Omental fat pad (tissue), 4 donors: ENCODE measurements at places on chromosomes 5 and 9. TPM values are rescaled to one million over a fixed set of nuclear protein-coding genes. Genes with fewer than 3 reads are reported as not detected.

GRCh38 chr5:176784218-176785165 lies 25.9 kb upstream of the UNC5A start:
- no peak for DNase-seq

DNA sequence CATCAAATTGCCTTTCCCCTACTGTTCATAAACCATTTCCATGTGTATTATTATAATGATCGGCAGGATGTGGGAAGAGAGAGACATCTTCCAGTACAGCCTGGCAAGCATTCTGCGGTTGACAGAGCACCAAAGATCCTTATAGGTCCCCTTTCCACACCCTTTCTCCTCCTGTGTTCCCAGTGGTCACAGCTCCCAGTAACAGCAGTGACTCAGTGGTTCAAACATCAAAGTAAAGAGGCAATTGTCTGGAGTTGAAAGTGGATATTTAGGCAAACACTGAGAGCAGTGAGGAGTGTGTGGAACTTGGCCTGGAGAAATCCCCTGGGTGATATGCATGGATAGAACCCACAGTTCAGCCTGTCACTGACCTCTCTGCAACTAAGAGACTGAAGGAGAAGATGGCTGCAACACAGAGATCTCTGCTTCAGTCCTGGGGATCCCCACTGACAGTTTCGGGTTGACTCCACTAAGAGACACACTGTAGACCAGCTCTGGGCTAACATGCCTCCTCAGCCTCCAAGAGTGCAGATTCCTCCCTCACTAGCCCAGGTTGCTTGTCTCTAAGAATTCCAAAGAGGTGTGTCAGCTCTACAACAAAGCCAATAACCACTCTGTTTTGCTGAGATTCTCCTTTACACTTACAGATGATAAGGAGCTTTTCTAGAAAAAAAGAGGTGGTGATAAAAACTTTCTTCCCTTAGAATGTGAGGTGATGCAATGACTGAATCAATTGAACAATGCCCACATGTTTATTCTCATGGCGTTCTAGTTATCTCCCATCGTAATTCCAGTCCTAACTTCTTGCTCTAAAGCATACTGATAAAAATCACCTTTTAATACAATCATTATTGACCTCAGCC lies 94.4 kb upstream of the IL6ST start:
- DNase-seq = no peak

- DNase-seq = no peak
These were observed 6.9 kb upstream of the MEIKIN start for GRCh38 chr5:131952301-131952857.

DNA sequence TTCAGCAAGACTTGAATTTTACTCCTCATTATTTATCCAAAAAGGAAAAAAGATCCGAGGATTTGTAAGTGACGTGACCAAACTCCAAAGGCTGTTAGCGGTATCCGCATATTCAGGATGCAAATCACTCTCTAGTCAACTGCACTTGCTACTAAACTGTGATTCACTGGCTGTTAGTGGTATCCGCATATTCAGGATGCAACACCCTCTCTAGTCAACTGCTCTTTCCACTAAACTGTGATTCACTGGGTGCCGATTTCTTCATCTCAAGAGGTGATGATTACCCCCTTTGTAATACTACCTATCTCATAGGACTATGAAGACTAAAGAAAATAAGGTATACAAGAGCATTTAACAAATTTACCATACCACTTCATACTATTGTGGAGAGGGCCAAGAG lies 5.7 kb downstream of the MAPKAP1 start:
- DNase-seq = no peak

DNA sequence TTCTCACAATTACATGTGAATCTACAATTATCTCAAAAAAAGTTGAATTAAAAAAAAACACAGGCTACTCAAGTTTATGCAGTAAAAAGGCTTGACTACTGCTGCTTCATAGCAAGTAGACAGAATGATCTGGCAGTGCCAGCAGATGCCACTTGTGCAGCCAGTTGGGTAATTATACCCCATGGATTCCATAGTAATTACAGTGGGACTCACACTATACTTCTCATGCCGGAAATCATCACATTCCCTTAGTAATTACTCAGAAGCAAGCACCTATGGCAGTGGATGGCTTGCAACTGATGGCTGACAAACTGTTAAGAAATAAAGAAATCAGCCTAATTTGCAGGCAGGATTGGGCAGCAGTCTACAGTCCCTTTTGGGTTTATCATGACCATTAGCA lies 463.2 kb upstream of the KLF4 start:
- no peak for DNase-seq

DNA sequence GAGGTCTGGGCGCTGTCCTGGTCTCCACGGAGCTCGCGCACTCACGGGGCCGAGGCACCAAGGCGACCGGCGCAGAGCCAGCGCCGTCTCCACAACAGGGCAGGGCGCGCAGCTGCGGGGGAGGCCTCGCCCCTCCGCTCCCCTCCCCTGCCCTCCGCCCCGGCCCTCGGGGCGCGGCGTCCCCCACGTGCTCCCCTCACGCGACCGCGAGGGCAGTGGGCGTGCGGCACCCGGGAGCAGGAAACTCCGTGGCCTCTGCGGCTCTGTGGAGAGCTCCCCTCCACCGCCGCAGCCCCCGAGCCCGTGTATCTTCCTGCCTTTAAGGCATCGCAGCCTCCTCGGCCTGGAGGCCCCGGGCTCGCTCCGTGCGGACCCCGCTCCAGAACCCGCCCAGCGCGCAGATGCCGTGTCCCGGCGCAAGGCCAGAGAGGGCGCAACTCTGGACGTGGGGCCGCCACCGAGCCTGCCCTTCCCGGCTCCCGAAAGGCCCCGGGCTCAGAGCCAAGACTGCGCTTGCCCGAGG lies 708 bp upstream of the TUBB4B start:
- peak; percentile 32 for DNase-seq

- no peak for DNase-seq
These were observed 204.1 kb downstream of the MEF2C start for GRCh38 chr5:88678770-88679381.

- no peak for DNase-seq
These were observed 5.5 kb downstream of the B4GALT1 start for GRCh38 chr9:33161589-33162132.

GRCh38 chr9:38423973-38424843 lies at the start of gene IGFBPL1:
TSS of gene IGFBPL1 (minus strand) at chr9:38424454. CDS start at chr9:38424424, 30 bp downstream.
- DNase-seq = no peak

DNA sequence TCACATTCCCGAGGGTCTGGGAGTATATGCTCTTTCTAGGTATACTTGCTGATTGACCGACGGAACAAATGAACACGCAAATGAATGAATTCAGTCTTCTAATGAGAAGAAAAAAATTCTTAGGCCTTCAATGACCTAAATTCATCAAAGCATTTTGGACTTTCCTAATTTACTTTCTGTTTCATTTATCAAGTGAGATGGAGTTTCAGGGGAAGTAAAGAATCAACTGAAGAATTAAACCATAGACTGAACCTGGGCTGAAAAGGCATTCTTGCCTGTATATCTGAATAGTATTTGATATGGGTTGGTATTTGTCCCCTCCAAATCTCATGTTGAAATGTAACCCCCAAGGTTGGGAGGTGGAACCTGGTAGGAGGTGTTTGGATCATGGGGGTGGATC lies 64.1 kb downstream of the ZFAND5 start:
- DNase-seq = no peak

DNA sequence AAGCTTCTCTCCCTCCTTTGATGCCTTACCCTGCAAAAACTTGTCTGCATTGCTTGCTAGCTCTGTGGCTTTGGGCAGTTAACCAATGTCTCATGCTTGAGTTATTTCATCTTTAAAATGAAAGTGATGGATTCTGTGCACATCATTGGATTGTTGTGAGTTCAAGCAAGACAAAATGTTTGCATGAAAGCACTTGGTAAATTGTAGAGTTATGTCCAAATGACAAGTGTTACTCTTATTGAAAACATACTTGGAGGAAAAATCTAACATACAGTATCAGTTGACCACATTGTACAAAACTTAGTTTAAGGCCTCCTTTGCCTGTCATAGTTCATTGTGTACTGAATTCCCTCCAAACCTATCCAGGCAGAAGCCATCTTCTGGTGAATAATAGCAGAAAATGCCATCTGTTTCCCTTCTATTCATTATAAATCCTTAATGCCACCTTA lies 30.0 kb downstream of the TGFBR1 start:
- DNase-seq = no peak

- DNase-seq = no peak
These were observed 6.8 kb upstream of the RNF180 start for GRCh38 chr5:64158827-64159226.

- DNase-seq = no peak
These were observed 29.3 kb downstream of the PAPPA start for GRCh38 chr9:116182876-116183275.

- DNase-seq = no peak
These were observed 13.1 kb downstream of the LOX start for GRCh38 chr5:122064992-122065391.

DNA sequence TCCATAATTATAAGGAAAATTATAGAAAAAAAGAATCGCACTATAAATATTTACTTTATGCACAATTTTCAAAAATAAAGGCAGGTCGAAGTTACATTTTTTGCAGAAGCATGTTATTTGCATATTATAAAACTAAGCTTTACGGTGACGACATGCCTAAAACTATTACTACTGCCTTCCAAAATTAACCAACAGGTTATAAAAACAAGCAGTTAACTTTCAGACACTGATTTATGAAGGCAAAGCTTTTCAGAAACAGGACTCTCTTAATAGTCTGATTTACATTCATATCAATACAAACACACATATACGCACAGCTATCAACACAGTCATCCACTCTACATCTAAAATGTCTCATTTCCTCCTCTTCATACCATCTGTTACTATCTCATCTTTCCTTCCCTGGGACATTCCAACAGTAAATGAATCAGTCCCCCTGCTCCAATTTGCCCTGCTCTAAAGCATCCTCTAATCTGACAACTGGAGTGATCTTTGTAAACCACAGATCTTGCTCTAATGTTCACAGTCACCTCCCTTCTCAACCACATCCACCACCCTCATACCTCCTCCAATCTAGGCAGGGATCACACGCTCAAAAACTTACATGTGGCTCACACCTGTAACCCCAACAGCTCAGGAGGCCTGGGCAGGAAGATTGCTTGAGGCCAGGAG lies 21.6 kb downstream of the FBXW11 start:
- DNase-seq = no peak

DNA sequence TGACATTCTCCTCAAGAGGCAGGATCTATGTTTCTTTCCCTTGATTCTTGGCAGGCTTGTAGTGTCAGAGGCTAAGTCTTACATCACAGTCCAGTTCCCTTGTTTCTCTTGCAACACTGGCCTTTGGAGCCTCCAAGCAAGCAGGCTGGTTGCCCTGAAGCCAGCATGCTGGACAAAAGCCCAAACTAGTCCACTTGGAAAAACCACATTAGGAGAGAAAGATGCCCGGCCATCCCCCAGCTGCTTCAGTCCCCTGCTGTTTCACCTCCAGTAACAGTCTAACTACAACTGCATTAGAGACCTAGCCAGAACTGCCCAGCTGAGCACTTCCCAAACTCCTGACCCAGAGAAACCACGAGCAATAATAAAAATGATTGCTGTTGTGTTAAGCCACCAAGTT lies 87.6 kb downstream of the ADAMTS6 start:
- DNase-seq = no peak

DNA sequence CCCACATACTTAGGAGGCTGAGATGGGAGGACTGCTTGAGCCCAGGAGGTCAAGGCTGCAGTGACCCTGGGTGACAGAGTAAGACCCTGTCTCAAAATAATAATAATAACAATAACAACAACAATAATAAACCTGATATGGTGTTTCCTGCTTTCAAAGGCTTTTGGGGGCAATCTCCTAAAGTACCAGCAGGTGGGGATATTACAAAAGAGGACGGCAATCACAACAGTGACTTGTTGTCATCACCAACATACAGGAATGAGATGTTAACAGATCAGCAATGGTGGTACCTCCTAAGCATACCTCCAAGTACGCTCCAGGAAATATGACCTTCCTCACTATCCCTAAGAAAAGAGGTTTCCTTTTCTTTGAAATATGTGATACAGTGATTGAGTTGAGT lies 91.1 kb upstream of the RNF180 start:
- DNase-seq = no peak

DNA sequence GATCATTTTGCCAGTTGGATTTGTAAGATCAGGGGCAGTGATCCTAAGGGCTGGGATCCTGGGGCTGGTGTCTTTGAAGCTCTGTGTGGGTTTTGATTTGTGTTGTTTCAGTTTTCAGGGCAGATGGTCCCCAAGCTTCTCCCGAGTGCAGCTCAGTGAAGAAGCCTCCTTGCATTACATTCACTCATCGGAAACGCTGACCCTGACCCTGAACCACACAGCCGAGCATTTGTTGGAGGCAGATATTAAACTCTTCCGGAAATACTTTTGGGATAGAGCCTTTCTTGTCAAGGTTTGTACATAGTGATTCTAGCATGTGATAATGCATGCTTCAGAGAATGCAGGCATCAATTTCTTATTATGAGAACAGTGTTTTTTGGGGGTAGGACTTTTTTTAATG lies 150.4 kb downstream of the ARHGEF28 start:
- DNase-seq = no peak

The PTPN3 gene
- total RNA-seq = 4.7 TPM

The GPX3 gene
- total RNA-seq = 6,351 TPM

The GLRA1 gene
- total RNA-seq = not detected

The ITK gene
- 2.0 TPM for total RNA-seq

The ECPAS gene
- total RNA-seq = 92.8 TPM

The GNA14 gene
- 2.8 TPM for total RNA-seq

The PPP1R26 gene
- 11.2 TPM for total RNA-seq
